NCI-H446 treated with DMSO at 0.1 percent for 48 hours (cell line): ENCODE measurements at places on chromosomes 6 and 20.

DNA sequence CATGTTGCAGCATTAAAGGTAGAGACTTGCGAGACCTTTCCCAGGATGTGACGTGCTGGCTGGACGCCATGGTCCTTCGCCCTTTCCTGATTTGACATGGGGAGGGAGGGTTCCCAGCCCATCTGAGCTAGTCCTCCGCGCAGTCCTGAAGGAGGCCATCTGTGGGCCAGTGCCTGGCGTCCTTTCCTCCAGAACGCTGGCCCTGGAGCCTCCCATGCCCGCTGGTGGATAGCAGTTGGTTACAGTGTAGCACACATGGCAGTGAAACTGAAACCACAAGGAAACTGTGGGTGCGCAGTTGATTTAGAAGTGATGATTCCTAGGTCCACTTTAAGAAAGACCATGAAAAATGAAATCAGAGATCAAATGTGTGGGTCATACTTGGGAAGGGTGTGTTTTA, 193.7 kb downstream of the CDH4 start:
- DNase-seq: no peak

DNA sequence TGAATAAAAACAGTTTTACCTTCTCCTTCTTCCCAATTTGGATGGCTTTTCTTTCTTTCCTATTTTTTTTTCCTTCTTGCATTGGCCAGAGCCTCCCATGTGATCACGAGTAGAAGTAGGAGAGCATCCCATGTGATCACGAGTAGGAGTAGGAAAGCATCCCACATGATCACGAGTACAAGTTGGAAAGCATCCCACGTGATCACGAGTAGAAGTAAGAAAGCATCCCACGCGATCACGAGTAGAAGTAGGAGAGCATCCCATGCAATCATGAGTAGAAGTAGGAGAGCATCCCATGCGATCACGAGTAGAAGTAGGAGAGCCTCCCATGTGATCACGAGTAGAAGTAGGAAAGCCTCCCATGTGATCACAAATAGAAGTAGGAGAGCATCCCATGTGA, 218.6 kb downstream of the DLL1 start:
- DNase-seq: no peak

DNA sequence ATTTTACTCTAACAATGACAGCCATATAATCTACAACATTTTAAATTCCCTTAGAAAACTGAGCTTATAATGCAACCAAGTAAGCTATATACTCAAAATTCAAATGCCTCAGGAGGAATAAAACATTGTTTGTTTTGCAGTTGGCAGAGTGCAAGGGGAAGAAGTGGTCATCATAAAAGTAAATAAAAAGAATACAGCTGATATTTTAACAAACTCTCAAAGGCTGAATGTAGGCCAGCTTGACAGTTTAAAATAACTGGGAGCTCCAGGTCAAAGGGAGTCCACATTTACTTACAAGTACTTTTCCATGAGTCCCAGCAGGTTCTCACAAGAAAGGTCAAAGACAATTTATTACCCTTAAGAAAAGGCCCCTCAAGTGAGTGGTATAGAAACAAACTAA, 589.8 kb downstream of the BCKDHB start:
- no peak for DNase-seq

DNA sequence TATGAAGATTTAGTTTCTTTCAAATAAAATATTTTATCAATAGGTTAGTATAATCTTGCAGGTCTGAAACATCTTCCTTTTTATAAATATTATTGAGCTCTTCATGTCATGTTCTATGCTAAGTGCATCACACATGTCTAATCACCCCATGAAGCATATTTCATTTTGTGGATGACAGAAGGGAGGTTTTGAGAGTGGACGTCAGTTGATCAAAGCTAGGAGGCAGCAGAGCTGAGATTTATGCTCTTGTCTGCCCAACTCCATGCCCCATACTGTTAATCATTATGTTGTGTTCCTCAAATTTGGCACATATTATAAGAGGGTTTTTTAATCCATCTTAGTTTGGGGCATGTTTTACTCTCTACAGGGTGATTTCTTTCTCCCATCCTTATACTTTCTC, 22.7 kb downstream of the DSE start:
- DNase-seq: no peak

- DNase-seq: no peak
These were observed 53.4 kb upstream of the ECI2 start for GRCh38 chr6:4188801-4189200.

- no peak for DNase-seq
These were observed 61.8 kb downstream of the TULP4 start for GRCh38 chr6:158374020-158374419.

- no peak for DNase-seq
These were observed 10.0 kb upstream of the PACSIN1 start for GRCh38 chr6:34455831-34456230.

DNA sequence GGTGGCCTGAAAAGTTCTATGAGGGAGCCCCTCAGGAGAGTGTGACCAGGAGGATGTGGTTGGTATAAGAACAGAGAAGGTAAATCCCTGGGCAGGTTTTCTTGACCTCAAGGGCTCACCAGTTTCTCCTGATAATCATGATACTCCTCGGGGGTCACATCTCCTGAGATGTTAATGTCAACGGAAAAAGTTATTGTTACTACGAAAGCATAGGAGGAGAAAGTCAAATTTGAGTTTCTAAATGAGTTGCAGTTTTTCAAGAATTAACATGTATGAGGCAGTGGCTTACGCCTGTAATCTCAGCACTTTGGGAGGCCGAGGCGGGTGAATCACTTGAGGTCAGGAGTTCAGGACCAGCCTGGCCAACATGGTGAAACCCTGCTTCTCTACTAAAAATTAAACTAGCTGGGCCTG, 23.4 kb downstream of the MGME1 start:
- no peak for DNase-seq

DNA sequence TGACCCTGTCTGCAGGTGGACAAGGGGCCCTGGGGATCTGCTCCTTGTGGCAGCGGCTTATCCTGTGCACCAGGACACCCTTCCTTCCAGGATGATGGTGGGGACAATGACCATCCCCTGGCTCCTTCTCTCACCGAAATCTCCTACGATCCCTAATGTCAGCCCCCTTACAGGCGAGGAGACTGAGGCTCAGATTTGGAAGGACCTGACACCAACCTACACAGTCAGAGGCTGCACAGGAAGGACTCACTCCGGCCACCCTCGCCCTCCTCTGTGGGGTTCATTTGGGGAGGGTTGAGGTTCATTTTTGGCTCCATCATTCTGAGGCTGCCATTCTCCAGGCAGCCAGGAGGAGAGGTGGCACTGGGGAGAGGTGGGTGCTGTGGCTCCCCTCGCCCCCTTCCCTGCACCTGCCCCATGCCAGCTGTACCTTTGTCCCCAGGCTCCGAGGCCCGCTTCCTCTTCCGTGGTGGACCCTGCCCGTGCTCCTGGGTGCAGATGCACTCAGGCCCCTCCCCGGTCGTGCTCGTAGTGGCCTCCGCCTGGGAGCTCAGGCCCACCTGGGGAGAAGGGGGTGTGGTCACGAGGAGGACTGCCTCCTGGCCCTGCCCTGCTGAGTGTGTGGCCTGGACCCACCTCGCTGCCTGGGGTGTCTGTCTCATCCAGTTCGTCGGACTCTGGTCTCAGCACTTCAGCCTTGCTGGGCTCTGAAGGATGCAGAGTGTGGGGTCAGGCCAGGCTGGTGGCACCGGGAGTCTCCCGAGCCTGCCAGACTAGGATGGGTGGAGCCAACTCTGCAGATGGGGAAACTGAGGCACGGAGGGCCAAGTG, 5.3 kb upstream of the CABLES2 start:
- no peak for DNase-seq

DNA sequence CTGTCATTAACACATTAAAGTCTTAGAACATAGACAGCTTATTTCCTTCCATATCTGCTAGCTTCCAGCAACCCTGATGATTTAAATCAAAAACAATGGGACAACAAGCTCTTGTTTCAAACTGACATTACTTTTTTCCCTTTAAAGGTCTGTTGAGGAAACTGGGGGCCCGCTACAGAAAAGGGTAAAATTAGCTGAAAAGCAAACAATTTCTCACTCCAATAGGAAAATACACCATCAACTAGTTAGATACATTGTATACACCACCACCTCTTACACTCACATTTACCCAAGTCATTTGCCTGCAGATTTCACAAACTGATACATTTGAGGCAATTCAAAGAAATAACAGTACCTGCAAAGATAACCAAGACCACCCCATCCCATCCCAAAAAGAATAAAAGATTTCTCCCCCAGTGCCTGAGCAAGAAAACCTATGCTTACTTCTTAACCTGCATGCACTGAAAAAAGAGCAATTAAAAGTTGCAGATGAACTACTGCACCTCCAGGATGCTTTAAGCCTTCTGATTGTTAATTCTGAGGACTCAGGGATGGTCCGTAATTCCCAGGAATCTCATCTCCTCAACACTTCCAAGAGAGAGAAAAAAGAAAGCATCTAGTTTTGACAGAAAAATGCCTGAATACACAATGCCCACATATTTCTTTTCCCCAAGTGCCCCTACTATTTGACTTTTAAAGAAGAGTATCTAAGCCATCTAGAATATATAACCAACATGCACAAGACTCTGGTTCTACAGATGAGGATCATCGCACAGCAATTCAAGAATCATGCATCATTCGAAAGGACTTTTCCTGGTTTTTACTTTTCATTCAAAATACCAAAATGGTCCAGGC, 5.6 kb downstream of the ZMYND8 start:
- no peak for DNase-seq

DNA sequence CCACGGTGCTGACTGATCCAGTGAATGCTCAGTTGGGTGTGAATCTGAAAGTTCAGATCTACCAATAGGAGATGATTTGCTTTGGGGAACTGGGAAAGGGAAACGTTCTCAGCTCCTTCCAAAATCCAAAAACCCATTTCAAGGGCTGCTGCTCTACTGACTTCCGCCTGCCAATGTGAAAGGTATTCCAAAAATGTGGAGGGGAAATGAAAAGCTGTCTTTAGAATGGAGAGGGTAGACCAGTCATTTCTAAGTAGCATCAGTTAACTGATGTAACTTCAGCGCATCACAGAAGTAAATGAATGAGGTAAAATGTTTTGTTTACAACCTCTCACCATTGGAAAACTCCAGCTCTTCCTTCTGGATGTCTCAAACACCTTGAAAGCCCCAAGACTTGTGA, 19.6 kb upstream of the EYA2 start:
- DNase-seq: no peak

DNA sequence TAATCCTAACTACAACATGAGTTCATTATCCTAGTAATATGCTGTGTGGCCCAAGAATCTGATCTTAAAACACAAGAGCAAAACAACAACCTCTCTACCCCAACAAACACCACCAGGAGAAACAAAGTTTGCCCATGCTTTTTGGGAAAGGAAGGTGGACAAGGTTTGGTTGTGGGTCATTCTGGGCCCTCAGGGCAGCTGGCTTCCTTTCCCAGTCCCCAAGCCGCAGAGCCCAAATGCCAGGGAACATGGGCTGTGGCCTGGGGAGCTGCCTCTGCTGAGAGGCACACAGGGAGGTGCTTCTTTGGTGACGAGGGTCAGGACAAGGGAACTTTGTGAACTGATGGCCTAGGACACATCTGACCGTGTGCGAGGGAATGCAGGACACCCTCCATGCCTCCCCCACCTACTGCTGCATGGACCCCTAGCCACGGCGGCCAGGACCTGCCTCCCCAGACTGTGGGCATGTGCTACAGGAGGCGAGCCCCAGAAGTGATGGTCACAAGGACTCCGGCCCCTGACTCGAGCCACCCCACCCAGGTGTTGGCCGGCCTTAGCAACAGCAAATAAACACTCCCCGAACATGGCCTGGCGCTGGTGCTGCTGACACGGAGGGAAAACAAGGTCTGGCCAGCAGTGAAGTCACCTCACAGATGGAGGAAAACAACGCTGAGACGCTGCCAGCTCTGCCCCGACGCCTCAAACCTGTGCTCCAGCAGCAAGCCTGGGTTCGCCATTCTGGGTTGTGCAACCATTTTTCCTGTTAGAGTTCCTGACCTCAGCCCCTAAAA, 55.6 kb downstream of the RRBP1 start:
- DNase-seq: no peak

DNA sequence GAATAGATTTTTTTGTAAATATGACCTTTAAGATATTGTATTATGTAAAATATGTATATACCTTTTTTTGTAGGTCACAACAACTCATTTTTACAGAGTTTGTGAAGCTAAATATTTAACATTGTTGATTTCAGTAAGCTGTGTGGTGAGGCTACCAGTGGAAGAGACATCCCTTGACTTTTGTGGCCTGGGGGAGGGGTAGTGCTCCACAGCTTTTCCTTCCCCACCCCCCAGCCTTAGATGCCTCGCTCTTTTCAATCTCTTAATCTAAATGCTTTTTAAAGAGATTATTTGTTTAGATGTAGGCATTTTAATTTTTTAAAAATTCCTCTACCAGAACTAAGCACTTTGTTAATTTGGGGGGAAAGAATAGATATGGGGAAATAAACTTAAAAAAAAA, 130.9 kb downstream of the SULF2 start:
- no peak for DNase-seq

DNA sequence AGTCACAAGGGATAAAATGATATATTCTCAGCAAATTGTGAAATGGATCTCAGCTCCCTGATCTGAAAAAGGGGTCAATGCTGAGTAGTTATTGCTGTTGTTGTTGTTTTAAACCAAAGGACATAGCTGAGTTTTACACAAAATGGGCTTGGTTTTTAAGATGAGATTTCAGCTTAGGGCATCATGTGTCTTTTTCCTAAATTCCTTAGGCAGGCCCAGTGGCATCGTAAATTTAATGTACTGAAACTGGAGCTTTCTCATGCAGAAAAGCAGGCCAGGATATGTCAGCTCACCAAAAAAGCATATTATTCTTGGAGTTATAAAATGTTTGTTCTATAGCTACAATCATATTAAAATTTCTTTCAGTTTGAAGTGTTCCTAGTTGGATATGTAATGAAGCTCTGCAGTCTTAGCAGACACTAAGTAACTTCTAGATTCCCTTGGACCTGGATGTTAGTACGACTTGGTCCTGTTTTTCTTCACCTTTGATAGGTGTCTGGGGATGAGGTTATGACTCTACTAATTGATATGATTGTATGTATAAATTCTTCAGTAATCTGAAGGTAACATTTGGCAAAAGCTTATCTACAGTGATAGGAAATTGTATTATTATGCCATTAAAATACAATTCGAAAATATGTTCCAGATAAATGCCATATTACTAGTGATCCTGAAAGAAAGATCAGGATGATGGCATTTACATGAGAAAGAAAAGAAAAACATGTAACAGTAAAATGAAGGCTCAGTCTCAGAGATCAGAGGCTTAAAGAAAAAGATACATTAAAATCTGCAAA, 663.3 kb downstream of the RFPL4B start:
- DNase-seq: no peak

DNA sequence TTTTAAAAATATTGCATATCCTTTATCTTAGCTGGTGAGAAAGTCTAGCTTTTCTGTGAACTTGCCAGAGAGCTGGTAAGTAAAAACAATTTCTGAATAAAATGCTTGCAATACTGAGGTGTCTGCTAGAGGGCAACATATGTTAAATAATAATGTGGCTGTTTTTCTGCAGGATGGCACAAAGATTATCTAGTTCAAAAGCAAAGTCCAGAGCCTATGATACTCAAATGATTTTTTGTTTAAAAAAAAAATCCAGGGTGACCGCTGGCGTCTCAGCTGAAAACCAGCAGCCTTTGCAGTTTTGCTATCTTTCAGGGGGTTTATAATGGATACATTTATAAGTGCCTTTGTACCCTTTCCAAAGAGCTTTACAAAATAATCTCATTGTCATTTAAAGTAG, 194.9 kb downstream of the PHACTR1 start:
- DNase-seq: peak; percentile 59
